ENCODE measurements at places on chromosomes 5 and 9.

- no peak for DNase-seq
Observed at GRCh38 chr9:28720746-28721145, 1147.5 kb upstream of the C9orf72 start.

DNA sequence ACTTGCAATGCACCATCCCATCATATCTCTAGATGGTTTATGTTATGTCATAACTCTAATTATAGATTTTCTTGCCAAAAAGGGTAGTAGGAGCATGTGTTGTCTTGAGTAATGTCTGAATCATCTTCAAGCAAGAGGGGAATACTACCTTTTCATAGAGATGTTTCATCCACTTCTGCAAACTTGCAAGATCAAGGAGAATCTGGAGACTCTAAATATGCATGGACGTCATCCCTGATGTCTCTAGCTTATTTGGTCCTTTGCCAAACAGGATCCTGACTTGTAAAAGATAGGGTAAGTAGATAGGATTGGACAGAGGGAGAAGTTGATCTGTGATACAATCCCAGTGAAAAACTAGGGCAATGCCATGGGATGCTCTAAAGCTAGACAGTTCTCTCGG lies 246.5 kb downstream of the DMRTA1 start:
- no peak for DNase-seq

GRCh38 chr9:127263237-127263636 lies 1.3 kb upstream of the GARNL3 start:
- DNase-seq, result no peak

DNA sequence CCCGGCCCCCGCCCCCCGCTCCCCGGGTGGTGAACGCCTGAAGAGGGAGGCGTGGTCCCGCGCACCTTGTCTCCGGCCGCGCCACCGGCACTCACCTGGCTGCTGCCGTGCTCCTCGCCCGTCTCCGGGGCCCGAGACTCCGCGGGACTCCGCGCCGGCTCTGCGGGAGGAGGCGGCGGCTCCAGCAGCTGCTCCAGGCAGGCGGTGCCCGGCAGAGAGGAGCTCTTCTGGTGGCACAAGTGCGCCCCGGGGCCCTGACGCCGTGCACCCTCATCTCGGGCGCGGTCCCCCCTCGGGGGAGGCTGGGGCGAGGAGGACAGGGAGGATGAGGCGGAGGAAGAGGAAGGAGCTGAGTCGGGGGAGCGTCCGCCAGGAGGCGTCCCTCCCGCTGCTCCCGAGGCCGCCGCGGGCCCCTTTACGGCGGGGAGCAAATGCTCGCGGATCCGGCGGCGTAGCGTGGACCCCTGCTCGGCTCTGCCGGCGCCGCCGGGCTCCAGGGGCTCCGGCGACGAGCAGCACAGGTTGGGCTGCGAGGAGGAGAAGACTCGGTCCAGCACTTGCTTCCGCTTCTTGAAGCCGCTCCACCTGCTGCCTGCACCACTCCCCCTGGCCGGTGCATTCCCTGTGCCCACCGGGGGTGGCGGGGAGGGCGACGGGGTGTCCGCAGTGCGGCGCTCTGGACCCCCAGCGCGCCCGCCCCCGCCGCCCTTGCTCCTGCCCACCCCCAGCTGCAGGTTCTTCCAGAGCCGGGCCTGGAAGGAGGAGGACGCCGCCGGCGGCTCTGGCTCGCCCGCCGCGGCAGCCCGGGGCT lies 928 bp downstream of the MCTP1 start:
- no peak for DNase-seq

DNA sequence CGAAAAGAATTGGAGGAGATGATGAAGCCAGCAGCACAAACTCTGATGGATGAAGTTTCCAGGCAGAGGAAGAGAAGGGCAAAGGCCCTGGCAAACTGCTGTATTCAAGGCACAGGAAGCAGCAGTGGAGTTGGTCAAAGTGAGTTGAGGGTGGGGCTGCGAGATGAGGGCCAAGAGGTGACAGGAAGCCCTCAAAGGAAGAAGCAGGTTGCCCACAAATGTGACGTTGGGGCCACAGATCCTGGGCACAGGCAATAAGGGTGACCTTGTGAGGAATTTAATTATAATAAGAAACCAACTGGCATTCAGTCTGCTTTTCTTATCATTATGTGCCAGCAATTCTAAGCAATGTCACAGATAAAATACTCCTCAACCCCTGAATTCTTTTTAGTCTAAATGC lies 261.8 kb downstream of the CTNND2 start:
- no peak for DNase-seq

- no peak for DNase-seq
Observed at GRCh38 chr5:14998491-14998890, 126.9 kb upstream of the ANKH start.

GRCh38 chr5:142537938-142538337 lies 148.0 kb downstream of the FGF1 start:
- no peak for DNase-seq

- no peak for DNase-seq
Observed at GRCh38 chr5:37501152-37501551, 122.0 kb downstream of the WDR70 start.

- DNase-seq, result no peak
Observed at GRCh38 chr5:159779481-159779880, 136.8 kb upstream of the ADRA1B start.

GRCh38 chr5:78730300-78731094 lies 81.9 kb upstream of the LHFPL2 start:
- no peak for DNase-seq

DNA sequence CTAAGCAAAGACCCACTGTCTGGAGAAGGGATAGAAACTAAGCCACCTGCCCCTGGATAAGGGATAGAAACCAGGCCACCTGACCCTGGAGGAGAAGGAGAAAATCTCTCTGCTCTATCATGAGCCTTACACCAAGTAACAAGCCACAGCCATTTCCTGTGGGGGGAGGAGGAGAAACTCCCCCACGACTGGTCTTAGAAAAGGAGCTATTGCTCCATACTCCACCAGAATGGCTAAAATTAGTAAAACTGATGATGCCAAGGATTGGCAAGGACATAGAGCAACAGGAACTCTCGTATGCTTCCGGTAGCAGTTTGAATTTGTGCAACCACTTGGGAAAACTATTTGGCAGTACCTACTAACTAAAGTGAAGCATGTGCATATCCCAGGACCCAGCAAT lies 70.8 kb downstream of the ACTL7B start:
- DNase-seq, result peak; percentile 60

DNA sequence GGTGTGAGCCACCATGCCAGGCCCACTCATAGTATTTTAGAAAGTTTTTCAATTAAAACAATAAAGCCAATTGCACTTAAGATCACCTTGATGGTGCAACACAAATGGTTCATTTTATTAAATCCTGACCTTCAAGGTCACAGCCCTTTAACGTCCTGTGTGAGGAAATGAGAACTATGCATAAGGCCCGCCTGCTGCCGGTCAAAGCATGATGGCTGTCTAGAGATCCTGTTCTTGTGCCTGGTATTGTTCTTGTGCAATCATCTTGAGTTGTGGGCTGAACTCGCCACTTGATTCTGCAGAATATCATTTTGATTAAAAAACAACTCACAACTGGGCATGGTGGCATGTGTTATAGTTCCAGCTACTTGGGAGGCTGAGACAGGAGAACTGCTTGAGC lies 43.6 kb upstream of the FBXW11 start:
- DNase-seq, result no peak

- no peak for DNase-seq
Observed at GRCh38 chr9:86664603-86665002, 282.7 kb downstream of the GAS1 start.

- no peak for DNase-seq
Observed at GRCh38 chr9:90999425-91000397, 198.1 kb downstream of the SYK start.

DNA sequence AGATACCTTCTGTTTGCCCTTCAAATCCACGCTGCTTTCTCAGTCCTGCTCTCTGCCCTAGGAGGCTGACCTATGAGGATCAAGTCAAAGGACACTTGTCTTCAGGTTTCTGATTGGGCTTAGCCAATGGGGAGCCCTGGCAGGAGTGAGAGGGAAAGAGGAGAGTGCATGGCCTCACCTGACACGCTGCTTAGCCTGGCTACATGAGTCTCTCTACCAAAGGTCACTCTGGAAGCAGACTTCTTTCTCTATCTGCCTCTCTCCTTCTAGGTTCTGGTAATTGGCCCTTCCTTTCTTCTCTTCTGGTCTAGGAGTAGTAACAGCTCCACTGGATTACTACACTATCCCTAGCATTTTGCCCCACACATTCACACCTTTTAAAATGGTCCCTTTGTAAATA lies 13.1 kb downstream of the ARSB start:
- DNase-seq, result no peak

- DNase-seq, result no peak
Observed at GRCh38 chr5:139926797-139927503, 116.1 kb downstream of the NRG2 start.

GRCh38 chr9:31733166-31733565 lies 651.3 kb upstream of the ACO1 start:
- no peak for DNase-seq

DNA sequence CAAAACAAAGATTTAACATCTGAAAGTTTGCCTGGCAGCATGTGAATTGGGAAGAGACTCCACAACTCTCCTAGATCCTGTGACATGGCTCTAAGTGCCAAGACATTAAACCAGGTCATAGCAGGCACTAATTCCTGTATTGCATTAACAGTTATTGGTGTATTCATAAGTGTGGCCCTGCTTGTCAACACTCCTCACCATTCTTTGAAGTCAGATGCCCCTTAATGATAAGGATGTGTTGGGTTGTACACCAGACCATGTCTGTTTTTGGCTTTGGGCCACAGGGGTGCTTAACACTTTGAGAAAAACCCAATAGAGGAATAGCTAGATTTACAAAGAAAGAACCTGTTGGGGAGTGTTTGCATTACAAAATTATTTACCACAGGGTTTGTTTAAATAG lies 43.4 kb upstream of the PDE8B start:
- no peak for DNase-seq

DNA sequence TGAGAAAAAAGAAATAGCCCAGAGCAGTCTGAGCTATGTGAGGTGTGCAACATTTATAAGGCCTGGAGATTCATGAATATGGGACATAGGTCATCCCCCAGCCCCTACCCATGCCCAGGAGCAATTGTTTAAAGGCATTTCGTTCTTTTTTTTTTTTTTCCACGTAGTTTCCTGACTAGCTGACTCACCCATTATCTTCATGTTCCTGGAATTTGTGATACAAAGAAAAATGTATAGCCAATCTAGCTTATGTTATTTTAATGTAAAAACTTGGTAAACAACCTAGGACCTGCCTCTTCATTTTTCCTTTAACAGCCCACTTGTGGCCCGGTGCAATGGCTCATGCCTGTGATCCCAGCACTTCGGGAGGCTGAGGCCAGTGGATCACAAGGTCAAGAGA lies 81.3 kb downstream of the OSTF1 start:
- DNase-seq, result no peak

DNA sequence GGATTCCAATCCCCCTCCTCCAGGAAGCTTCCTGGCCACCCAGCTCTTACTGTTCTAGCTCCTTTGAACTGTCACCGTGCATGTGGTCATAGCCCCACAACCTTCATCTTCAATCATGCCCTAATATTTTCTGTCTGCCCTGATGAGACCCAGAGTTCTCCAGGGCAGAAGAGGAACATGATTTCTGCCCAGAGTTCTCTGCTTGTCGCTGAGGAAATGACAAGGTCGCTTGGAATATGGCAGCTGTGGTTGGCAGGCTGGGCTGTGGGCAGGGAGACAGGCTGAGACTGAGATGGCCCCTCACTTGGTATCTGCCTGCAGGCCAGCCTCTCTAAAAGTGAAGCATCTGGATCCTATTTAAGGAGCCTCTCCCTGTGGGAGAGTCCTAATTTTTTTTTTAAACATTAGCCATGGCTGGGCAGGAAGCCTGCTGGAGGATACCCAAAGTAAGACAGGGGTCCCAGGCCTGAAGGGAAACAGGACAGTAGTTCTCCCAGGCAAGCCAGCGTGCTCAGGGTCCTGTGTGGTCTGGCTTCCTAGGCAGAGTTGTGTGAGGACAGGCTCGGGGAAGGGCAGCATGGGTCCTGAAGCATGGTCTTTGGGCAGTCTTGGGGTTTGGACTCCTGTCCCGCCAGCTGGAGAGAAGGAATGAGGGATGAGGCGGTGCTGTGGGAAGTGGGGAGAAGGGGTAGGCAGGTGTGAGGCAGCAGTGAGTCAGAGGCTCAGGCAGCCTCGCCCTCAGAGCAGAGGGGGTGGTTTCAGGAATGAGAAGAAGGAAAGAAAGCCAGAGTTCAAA lies 242.1 kb downstream of the FSTL4 start:
- no peak for DNase-seq

DNA sequence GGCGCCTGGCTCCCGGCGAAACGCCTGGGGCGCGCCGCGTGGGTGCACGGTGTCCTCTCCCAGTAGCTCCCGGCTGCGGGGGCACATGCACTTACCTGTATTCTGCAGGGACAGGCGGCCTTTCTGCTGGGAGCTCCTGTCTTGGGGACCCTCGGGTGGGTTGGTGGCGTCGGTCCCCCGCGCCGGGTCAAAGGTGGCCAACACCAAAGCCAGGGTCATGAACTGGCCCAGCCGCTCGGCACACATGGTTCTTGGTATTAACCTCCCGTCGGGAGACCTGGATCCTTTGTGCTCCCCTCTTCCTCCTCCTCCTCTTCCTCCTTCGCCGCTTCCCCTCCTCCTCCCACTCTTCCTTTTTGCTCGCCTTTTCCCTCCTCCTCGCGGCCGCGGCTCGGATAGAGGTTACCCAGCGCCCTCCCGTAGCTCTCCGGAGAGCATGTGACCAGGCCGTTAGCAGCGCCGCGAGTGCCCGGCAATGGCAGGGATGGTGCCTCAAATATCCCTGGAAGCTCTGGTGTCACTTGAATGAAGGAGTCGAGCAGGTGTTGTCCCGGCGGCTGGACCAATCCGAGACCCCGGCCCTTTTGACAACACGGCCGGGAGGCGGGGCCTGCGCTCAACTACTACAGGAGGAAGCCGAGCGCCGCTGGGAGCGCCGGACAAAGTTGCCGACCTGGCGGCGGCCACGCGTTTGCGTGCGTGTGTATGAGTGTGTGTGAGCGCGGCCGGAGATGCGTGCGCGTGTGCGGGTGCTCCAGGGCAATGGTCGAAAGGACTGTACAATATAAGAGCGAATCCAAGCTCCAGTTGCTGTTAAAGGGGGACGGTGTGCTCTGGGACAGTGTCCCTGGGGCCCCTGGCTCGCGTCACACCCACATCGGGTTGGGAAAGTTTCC lies at the start of gene STC2:
STC2 (minus strand) TSS at position 467 of the 896 bp plus-strand sequence; CDS start at position 246, 221 bp downstream.
- peak; percentile 67 for DNase-seq

GRCh38 chr5:36772276-36773140 lies 104.1 kb upstream of the NIPBL start:
- no peak for DNase-seq

DNA sequence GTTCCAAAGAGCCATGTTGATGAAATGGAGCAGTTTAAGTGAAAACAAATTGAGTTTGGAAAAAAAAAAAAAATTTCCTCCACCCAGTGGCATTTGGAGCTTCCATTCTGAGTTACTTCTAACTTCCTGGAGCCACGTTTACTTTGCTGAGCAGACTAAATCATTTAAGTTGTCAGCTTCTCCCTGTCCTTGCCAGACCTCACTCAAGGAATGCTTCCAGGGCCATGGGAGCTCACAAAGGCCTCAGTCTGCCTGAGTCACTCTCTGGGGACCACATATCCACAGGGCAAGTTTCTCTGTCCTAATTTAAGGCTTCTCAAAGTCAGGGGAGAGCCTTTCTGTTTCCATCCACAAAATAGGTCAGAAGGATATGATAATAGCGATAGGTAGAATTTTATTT lies 210.3 kb upstream of the TNC start:
- DNase-seq, result peak; percentile 90

GRCh38 chr5:17118631-17119030 lies 98.8 kb upstream of the BASP1 start:
- DNase-seq, result peak; percentile 53
